NCI-H1105 (cell line): ENCODE measurements at places on chromosomes 3 and 15.

- DNase-seq, result no peak
Measured at GRCh38 chr3:60448696-60449095, 802.6 kb downstream of the FHIT start.

GRCh38 chr3:128084675-128085021 lies 32.4 kb downstream of the SEC61A1 start:
- no peak for DNase-seq

GRCh38 chr3:125002414-125003368 lies 53.1 kb downstream of the HEG1 start:
- no peak for DNase-seq

DNA sequence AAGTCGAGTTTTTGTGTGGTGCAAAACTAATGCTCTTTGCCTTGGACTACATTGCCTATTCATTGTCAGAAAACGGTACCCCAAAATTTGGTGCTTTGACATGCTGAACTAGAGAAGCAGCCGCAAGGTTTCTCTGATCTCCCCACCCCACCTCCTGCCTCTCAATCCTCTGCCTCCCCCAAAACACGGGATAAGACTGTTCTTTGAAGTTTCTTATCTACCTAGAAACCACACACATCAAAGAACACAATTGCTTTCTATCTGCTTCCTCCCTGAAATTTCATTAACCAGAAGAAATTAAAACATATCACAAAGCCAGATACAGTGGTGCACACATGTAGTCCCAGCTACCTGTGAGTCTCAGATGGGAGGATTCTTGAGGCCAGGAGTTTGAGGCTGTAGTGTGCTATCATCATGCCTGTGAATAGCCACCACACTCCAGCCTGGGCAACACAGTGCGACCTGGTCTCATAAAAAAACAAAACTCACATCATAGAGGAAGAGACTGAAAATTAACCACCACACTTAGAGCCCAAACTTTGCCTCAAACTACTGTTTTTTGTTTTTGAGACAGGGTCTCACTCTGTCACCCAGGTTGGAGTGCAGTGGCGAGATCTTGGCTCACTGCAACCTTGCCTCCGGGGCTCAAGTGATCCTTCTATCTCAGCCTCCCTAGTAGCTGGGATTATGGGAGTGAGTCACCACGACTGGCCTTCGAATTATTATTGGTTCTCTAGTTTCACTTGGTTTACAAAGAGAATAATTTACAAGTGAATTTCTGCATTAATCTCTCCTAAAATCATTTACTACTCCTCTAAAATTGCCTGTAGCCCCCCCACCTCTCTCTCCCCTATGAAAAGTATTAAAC lies 2.7 kb upstream of the PCNP start:
- no peak for DNase-seq

DNA sequence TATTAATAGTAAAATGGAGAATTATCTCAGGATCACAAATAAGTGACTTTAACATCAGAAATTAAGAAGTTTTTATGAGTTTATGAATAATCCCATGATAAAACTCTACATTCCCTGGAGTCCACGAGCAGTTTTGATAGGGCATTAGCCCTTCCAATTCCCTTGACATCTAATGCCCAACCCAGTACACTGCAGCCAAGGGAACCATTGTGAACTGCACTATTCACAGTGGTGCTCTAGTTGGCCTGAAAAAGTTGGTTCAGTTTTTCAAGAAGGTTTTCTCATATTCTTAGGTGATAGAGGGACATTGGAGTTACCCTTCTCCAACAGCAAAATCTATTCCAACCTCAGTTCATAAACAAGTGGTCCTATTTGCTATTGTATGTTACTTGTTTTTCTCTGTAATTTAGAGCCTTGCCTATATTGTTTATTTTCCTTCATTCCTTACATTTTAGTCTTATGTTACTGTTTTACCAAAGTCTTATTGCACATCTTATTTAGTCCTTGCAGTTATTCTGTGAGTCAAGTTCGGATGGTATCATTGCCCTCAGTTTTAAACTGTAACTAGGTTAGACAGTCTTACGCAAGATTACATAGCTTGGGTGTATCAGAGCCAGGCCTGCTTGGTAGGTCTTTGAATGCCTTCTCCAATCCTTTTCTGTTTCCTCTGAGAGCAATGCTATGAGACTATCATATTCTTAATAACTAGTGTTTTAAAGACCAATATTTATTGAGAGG lies 57.9 kb upstream of the SAMMSON start:
- DNase-seq, result no peak

GRCh38 chr3:169053427-169053826 lies 610.1 kb downstream of the MECOM start:
- DNase-seq, result no peak

DNA sequence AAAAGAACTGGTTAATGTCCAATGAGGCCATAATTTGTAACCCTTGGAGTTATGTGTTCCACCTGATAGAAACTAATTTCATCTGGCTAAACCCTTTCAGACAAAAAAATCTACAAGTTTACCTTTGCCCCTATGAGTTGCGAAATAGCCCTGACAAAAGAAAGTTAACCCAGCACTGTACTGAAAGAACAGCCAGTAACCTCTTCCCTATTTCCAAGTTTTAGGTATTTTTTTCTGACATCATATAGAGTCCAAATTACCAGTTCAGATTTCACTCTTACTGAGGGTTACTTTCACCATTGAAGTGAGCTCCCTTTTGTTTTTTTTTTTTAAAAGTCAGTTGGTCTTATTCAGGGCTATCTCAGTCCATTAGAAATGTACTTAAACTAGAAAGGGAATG lies 42.8 kb upstream of the PTPRG start:
- no peak for DNase-seq

- no peak for DNase-seq
Measured at GRCh38 chr3:125137358-125138033, 75.1 kb downstream of the SLC12A8 start.

DNA sequence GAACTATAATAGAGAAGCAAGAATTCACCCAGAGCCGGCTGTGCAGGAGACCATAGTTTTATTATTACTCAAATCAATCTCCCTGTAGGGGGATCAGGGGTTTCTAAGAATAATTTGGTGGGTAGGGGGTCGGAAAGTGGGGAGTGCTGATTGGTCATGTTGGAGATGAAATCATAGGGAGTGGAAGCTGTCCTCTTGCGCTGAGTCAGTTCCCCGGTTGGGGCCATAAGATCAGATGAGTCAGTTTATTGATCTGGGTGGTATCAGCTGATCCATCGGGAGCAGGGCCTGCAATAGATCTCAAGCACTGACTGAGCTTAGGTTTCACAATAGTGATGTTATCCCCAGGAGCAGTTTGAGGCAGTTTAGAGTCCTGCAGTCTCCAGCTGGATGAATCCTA lies 97.0 kb upstream of the SNRPN start:
- DNase-seq, result no peak

- no peak for DNase-seq
Measured at GRCh38 chr3:58163234-58163633, 47.5 kb downstream of the DNASE1L3 start.

DNA sequence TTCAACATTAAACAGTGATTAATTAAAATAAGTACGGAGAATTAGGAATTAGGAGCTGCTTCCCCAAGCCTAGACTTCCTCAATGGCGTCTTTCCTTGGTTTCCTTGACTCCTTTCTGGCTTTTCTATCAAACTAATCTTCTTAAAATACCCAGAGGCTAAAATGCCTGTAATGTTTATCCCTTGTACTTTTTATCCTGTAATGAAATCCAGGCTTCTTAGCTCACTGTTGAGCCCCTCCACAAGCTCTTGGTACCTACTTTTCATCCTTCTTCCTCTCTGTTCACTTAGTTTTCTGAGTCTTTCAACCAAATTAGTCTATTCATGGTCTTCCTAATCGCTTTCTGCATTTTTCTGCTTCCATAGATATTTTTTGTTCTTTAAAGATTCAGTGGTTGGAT lies 6.9 kb upstream of the UBE2E1 start:
- DNase-seq, result no peak

DNA sequence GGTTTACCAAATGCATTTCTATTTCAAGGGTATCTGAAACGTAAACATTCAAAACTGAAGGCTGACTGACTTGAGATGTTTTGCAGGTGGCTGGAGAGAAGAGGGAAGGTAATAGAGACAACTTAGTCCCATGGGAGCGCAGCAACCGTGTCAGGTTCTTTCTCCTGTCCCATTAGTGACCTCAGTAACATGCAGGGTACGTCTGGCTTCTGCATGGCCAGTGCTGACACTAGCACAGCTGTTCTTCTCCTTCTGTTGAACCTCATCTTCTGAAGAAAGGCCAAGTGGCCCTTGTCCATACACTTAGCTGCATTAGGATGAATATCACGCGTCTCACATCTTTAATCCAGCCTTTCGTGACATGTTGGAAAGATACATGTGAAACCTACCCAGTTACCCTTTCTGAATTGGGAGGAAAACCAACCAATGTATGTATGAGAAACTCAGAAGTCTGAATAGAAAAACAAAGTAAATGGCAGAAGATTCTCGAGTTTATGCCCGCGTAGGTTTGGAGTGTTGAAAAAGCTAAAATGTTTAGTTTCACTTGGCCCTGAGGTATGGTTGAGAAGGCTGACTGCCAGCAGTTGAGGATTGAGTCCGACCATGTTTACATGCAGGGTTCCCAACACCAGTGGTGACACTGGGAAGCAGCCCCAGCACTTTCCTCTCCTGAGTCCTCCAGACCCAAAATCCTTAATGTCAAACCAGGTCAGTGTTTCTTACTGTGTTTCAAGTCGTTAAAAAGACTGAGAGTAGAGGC lies 10.3 kb downstream of the NCBP2 start:
- DNase-seq, result no peak

- no peak for DNase-seq
Measured at GRCh38 chr15:55288006-55288717, 1.5 kb downstream of the RAB27A start.

GRCh38 chr3:12512534-12513118 lies 28.3 kb downstream of the TSEN2 start:
- no peak for DNase-seq

DNA sequence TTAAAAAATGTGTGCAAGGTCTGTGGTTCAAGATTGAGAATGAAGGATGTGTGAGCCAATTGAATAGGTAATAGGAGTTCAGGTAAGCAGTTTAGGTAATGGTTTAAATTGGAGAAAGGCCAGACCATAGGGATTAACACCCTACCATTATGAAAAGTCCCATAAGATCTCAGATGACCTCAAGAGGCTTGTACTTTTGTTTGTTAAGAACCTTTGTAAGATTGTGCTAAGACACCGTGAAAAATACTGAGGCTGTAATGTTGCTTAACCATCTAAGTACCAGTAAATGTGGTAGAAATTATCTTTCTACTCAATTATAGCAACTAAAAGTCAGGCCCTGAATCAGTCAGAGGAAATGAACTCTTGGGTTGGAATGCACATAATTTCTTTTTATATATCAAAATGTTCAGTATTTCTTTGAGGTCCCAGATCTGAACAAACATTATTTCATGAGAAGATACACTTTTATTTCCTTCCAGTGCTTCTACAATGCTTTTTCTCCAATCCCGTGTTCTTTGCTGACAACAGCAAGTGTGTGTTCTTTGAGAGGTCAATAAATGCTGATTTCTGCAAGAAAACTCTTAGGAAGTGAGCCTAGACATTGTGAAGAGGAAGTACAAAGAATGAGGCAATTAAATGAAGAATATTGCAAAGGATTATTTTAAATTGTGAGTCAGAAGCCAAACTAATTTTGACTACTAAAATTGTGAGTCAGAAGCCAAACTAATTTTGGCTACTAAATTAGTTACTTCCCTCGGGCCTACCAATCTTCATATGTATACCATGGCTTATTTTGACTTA lies 66.4 kb downstream of the TCF12 start:
- DNase-seq, result no peak

GRCh38 chr15:46703871-46704637 lies 1013.3 kb upstream of the SEMA6D start:
- DNase-seq, result no peak

- DNase-seq, result no peak
Measured at GRCh38 chr3:175270866-175271265, 411.7 kb downstream of the NAALADL2 start.

DNA sequence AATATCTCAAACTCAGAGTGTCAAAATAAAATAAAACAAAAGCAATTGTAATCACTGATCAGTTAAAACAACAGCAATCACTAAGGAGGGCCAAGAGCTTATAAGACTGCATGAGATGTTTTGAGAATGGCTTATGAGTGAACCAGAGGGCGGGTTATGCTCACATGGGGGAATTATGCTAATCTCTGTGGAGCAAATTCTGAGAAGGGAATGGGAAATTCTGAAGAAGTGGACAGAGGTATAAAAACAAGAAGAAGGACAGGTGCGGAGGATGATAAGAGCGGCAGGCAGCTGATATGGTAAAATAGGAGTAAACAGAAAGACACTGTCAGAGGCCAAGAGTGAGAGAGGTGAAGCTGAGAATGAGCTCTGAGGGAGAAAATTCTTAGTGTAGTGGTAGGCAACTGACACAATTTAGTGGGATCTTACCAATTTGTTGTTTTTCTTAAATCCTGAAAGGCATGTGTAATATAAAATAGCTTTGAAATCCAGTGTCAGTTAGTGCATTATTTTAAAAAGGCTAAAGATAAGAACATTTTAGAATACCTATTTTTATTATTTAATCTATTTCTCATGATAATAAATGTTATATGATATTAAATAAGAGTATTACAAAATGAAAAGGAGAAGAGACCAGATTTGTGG lies 133.8 kb downstream of the SPATA16 start:
- no peak for DNase-seq

GRCh38 chr3:47681016-47681415 lies 100.7 kb downstream of the SMARCC1 start:
- no peak for DNase-seq

DNA sequence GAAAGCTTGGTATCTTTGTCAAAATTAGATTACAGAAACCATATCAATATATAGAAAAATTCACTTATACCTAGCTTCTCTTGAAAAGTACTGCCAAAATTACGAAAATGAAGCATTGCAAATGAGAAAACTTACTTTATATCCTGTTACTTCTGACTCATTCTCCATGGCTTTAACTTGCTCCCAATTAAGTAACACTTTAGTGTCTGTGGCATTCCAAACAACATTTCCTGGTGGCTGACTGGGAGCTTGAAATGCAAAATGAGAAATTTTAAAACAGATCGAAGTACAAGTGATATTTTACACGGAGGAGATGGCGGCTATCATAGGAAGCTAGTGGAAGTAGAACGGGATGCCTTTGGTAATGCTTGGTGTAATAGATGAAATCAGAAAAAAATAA lies 347.3 kb downstream of the CNTN3 start:
- DNase-seq, result no peak

DNA sequence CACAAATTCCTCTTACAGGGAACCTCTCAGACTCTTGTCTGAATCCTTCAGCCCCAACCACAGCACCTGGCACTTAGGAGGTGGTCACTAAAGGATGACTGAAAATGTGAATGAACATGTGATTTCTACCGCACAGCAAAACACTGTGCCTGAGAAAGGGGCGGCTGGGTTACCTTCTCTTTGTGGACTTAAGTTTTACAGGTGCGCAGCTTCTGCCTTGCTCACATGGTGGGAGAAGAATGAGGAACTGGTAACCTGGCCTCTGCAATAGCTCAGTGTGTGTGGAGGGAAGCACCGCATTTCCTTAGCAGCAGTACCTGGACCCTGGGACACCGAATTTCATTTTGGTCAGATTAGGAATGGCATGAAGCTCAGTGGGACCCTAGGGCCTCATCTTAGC lies 9.8 kb upstream of the ETV5 start:
- no peak for DNase-seq
